GDM1 (cell line): ENCODE measurements at places on chromosomes 12 and 14.

GRCh38 chr12:129494260-129494659 lies 409.6 kb downstream of the TMEM132D start:
- no peak for DNase-seq

DNA sequence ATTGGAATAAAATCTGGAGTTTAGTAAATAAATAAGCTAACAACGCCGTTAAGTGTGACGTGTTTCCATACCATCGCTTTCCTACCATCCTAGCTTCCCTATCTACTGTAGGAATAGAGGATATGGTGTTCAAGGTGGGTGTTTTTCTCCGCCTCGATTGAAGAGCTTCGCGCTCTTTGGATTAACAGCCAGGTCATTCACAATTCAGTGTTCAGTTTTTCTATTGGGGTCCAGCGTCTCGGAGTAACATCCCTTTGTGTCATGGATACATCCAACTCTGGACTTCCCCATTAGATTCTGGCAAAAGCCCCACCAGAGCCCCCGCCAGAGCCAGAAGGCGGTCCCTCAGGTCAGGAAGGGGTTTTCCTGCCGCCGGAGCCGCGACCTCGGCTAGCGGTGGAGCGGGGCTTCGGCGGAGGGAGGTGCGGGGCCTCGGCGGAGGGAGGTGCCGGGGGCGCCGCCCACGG lies 1.2 kb upstream of the SRGAP1 start:
- no peak for DNase-seq

DNA sequence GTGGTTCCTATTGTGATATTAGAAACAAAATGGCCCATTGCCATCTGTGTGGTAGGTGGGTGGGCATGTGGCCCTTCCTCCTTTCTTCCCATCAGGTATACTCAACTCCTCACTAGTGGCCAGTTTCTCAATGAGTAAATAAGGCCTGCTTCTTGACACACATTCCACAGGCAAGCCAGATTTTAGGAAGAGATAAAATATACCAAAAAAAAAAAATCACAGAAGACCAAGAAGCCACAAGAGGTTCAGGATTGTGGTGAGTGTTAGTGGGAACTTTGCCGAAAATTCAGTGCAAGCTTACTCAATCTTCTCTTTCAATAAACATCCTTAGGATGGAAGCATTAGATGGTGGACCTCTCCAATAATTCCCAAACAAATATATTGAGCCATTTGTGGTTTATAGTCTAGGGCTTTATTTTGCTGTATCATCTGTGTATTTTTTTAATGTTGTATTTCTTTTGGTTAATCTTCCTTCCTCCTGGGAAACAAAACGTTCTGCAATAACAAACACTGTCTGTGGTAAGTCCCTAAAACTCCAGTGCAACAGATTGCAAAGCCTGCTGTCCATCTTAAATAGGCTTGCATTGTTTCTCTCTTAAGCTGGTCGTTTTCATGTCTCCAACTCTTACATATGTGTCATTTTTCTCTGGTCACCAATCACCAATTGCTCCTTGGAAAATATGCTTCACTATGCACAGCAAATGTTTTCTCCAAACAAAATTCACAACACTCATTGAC lies 289.9 kb upstream of the KITLG start:
- DNase-seq, result no peak

- DNase-seq, result no peak
Measured at GRCh38 chr14:102055181-102055901, 31.5 kb downstream of the HSP90AA1 start.

GRCh38 chr14:54331516-54331915 lies 65.3 kb upstream of the CDKN3 start:
- DNase-seq, result no peak

GRCh38 chr14:30002859-30003258 lies 75.2 kb upstream of the PRKD1 start:
- DNase-seq, result no peak

DNA sequence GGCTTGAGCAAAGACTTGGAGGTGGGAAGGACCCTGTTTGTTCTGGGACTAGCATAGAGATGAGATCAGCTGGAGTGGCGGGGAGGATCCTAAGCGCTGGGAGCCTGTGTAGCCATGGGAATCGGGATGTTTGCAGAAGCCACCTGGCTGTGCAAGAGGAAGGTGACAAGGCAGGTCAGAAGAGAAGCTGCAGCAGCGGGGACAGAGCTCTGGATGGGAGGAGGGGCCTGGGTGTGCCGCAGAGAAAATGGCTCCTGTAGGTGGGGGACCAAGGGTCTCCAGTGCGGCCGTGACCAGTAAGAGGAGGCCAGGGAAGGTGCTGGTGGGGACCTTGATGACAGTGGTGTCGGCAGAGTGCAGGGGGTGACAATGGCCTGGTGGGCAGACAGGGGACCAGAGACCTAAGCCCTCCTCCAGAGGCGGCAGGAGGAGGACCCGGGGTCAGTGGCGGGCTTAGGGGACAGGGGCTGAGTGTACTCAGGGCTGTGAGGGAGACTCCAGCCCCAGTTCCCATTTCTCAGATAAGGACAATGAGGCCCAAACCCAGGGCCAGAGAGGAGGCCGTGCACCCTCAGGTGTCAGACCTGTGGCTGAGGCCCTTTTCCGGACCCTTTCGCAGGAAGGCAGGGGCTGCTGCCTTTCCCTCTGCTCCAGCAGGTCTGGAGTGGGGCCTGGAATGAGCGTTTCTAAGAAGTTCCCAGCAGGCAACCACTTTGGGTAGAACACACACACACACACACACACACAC lies 206.6 kb upstream of the RTL1 start:
- DNase-seq, result no peak

DNA sequence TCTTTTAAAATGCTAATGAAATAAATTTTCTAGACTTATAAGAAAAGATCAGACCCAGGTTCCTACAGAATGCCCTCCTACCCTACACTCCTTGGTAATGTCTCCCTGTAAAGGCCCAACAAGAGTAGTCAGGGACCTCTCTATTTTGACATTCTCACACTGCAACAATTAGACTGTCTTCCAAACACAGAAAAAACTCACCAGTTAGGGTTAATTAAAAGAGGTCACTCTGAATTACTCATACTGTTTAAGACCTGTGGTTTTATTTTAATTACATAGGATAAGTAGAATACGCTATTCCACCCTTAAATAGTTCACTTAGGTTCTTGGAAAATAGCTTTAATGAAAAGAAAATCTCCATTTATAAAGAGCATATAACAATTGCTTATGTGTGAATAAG lies 142.4 kb downstream of the ITPR2 start:
- DNase-seq, result no peak

DNA sequence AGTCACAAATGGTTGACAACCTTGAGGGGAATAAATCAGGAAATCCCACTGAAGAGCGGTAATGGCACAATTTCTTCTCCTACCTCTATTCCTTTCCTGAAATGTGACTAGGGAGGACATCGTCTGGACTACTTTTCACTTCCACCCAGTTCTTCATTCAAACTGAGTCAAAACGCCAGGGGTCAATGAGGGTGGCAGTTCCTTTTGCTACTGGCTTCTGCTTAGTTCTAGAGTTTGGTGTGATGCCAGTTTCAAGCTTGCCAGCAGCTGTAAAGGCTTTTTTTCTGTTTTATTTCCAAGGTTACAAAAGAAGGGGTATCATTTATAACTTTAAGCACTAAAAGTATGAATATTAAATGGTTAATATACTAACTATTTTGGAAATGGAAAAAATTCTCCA lies 286.5 kb downstream of the SOX5 start:
- DNase-seq, result no peak
